ENCODE measurements at places on chromosomes 11 and 22. TPM values are rescaled to one million over a fixed set of nuclear protein-coding genes. Genes with fewer than 3 reads are reported as not detected.

Gene MUS81
- total RNA-seq: 66.3 TPM

GRCh38 chr11:65491614-65492386, 7.0 kb upstream of the MALAT1 start:
- H3K36me3 ChIP-seq: no peaks in the 10 kb centered on the region
- peak; percentile 93 for DNase-seq
- H3K27ac ChIP-seq: peak overlapping the region; percentile 100
- H3K27me3 ChIP-seq: no peaks in the 10 kb centered on the region
- H3K4me3 ChIP-seq: peak overlapping the region; percentile 50

- no peak overlapping the region for H3K27ac ChIP-seq
- no peaks in the 10 kb centered on the region for H3K4me1 ChIP-seq
- H3K4me3 ChIP-seq: no peak overlapping the region
- no peaks in the 10 kb centered on the region for H3K36me3 ChIP-seq
Measured at GRCh38 chr11:114617157-114618124, 21.9 kb upstream of the NXPE4 start.

DNA sequence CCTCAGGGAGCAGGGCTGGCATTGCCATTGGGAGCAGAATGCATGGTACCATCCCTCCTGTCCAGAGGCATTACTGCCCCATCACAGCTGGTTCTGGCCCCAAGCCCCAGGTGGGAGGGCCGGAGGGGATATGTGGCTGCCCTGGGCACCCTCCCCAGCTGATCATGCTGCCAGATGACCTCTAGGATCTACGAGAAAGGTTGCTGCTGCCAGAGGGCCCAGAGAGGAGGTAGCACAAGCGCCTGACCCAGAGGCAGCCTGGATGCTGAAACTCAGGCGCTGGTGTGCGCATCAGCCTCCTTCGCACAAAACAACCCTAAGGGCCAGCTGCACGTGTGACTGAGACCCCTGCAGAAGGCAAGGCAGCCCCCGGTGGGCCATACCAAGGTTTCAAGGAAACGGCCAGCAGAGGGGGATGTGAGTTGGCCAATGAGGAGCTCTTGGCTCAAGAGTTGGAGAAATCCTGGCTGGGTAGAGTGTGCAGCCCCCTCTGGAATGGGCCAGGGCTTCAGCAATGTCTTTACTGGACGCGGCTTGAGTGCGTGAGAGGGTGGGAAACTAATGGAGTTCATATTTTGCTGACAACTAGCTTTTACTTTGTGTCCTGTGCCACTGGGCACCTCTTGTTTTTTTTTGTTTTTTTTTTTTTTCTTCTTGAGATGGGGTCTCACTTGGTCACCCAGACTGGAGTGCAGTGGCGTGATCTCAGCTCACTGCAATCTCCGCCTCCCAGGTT, 88.3 kb upstream of the PARVA start:
- H3K27me3 ChIP-seq: no peaks in the 10 kb centered on the region
- H3K36me3 ChIP-seq: peaks cover 6% of the 10 kb centered on the region
- no peak overlapping the region for H3K4me3 ChIP-seq
- no peak for DNase-seq
- peak overlapping the region; percentile 100 for H3K27ac ChIP-seq

DNA sequence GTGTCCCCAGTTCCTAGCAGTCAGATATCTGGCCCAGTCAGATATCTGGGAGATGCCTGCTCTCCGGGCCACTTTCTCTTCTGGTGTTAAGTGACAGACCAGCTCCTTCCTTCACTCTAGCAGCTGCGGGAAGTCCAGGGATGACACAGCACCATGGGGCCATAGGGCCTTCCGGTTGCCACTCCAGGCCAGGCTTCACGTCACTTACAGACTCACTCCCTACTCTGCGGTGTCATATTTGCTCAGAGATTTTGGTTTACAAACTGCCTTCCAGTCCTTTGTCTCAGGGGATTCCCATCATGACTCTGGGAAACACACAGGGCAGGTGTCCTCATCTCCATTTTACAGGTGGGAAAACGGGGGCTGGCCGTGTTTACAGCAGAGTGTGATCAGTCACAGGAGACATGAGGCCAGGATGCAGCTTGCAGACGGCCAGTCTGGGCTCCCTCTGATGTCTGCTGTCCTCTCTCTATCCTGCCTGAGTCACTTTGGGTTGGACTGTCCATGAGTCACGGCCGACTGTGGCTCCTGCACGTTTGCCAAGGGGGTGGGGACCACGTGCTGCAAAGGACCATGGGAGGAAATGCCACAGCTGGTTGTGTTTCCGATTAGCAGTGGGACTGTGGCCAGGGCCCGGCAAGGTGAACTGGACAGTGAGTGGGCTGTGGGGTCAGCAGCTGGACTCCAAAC, 8.2 kb upstream of the TBC1D22A start:
- no peaks in the 10 kb centered on the region for H3K27me3 ChIP-seq
- H3K4me1 ChIP-seq: peaks cover 40% of the 10 kb centered on the region
- no peak for DNase-seq
- H3K4me3 ChIP-seq: peak overlapping the region; percentile 63
- H3K36me3 ChIP-seq: no peaks in the 10 kb centered on the region

DNA sequence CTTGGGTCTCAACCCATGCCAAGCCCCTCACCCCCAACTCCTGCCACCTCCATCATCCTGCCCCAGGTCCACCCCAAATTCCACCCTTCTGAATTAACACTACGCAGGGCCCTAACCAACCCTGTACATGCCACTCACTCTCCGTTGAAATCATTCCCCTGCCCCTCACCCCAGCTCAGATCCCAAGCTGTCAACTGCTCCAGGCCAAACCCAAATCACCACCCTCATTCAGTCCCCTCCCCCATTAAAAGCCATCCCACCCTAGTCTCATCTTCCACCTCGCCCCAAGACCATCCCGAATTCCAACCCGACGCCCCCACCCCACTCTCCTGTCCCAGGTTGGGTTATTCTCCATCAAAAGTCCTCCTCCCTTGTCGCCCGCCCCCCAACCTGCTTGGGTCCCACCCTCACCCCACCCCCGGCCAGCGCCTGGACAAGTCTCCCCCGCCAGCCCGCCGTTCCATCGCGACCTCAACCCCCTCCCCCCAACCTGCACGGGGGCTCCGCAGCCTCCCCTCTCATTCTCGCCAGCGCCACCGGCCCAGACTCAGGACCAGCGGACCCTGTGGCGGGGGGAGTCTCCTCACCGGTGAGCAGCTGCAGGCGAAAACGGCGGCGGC, 466 bp downstream of the FAM168A start:
- H3K36me3 ChIP-seq: no peaks in the 10 kb centered on the region
- no peaks in the 10 kb centered on the region for H3K27me3 ChIP-seq
- no peak for DNase-seq
- peak overlapping the region; percentile 93 for H3K4me3 ChIP-seq

DNA sequence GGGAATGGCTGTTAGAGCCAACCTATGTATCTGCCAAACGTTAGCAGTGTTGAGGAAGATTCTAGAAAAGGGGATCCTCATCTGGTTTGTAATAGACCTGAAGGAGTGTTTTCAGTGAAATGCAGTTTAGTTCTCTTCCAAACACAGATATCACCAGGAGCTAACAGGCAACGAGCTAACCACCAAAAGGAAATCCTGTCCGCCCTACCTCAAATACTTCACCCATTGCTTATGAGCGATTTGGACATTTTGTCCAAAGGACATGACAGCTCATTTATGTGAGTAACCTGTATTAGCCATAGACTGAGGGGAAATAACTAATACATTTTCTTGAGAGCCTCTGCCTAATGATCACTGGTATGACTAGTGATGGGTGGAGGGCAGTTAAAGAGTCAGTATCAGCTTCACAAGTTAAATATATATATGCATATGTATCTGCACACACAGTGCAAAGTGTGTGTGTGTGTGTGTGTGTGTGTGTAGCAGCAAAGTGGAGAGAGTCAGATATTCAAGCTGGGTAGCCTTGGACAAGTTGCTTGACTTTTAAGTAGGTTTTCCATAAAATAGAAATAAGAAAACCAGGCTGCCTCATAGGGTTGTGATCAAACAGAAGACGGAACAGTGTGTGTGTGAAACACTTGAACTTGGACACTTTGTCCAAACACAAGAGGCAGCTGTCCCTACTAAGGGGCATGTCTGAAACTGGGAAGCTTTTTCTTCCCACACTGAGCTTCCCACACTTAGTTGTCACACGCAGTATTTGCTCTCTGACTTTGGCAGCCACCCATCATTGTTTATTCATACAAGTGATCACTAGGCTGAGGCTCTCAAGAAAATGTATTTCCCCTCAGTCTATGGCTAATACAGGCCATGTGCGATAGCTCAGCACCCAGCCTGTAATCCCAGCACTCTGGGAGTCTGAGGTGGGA, 940 bp upstream of the C11orf91 start:
- DNase-seq: no peak
- H3K27ac ChIP-seq: peak overlapping the region; percentile 96
- no peaks in the 10 kb centered on the region for H3K27me3 ChIP-seq
- peaks cover 61% of the 10 kb centered on the region for H3K4me1 ChIP-seq
- H3K36me3 ChIP-seq: no peaks in the 10 kb centered on the region

GRCh38 chr11:34168642-34169420, 63.4 kb downstream of the NAT10 start:
- no peaks in the 10 kb centered on the region for H3K27me3 ChIP-seq
- peaks cover 4% of the 10 kb centered on the region for H3K36me3 ChIP-seq
- no peak overlapping the region for H3K4me3 ChIP-seq

Gene MSANTD2
- total RNA-seq: 10.6 TPM

DNA sequence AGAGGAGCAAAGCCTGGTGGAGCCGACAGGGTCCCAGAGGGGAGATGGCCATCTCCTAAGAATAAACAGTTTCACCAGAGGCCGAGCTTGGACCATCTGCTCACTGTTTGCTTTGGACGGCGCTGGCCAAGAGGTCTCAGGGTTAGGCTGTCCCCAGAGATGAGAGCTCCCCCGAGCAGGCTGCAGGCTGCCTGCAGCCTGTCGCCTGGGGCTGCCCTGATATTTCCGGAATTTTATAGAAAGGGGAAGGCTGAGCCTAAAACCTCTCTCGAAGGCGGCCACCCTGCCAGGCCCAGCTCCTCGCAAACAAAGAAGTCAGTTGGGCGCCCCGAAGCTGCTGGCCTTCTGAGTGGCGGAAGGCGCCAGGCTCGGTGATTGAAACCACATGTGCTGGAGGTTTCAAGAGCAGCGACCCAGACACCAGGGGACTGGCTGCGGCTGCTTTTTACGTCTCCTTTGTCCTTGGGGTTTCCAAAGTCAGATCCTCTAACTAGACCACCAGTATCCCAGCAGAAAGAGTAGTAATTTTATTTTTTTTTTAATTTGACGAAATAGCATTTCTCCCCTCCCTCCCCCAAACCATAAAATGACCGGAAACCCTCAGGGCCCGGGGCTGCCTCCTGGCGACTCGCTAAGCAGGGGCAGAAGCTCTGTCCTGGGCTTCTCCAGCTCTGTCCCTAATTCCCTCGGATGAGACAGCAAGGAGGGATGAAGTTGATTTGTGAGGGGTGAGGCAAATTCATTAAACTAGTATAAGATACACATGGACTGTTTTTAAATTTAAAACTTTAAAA, 57.4 kb downstream of the CLMP start:
- H3K27me3 ChIP-seq: peaks cover 2% of the 10 kb centered on the region
- peak; percentile 93 for DNase-seq
- no peaks in the 10 kb centered on the region for H3K36me3 ChIP-seq
- peak overlapping the region; percentile 65 for H3K4me3 ChIP-seq
- H3K27ac ChIP-seq: peak overlapping the region; percentile 97
- H3K4me1 ChIP-seq: peaks cover 22% of the 10 kb centered on the region

- peak overlapping the region; percentile 22 for H3K27ac ChIP-seq
- H3K4me3 ChIP-seq: no peak overlapping the region
- peaks cover 36% of the 10 kb centered on the region for H3K4me1 ChIP-seq
- no peak for DNase-seq
- no peaks in the 10 kb centered on the region for H3K27me3 ChIP-seq
Measured at GRCh38 chr11:96075532-96075959, 151.6 kb upstream of the MTMR2 start.

Gene SLC36A4
- 28.9 TPM for total RNA-seq

DNA sequence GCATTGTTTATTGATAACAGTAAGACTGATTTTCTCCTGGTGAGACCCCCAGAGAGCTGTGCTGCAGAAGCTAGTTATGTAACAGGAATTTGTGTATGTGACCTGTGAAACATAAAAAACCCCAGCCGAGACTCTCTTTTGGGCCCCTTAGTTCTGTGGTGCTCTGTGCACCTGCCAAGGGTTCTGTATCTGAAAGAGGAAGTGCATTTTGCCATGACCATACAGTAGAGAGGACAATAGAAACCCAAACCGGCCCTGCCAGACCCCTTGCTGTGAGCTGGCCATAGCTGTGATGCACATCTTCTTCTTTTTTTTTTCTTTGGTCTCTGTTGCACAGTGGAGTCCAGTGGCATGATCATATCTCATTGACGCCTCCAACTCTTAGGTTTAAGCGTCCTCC, 31.4 kb upstream of the APOL5 start:
- no peak for DNase-seq
- peaks cover 10% of the 10 kb centered on the region for H3K27me3 ChIP-seq
- H3K4me3 ChIP-seq: no peak overlapping the region
- no peaks in the 10 kb centered on the region for H3K36me3 ChIP-seq

Gene SCO2
- 5.4 TPM for total RNA-seq

GRCh38 chr11:35089666-35090065, 49.3 kb upstream of the CD44 start:
- no peaks in the 10 kb centered on the region for H3K27me3 ChIP-seq
- H3K27ac ChIP-seq: no peak overlapping the region
- DNase-seq: no peak
- no peak overlapping the region for H3K4me3 ChIP-seq

DNA sequence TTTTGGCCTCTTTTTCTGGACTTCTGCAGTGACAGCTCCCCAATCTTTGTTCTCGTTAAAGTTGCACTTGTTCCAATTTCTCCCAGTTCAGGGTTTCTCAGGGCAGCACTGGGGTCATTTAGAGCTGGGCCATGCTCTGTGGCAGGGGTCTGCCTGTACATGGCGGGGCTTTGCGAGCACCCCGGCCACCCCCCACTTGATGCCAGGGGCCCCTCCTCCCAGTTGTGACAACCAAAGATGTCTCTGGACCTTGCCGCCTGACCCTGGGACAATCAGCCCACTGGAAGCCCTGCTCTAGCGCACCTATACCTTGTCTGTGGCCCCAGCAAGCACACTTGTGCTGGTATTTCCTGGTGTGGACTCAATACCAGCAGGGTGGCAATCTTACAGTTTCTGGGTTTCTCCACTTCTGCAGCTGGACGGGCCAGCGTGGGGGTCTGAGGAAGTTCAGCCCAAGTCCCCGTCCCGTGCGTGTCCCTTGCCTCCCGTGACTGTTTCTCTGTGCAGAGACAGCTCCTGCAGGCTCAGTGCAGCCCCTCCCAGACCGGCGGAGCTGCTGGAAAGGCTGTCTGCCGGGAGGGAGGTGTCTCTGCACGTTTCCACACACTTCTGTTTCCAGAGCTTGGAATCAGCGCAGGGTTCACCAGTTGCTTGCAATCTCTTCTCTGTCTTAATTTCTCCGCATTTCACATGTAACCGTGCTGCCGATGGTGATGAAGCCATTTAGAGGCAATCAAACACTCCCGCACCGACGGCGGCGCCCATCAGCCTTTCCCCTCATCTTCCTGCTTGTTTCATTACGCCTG, 1328.9 kb downstream of the BRD1 start:
- no peak overlapping the region for H3K27ac ChIP-seq
- no peaks in the 10 kb centered on the region for H3K4me1 ChIP-seq
- H3K4me3 ChIP-seq: no peak overlapping the region
- no peaks in the 10 kb centered on the region for H3K36me3 ChIP-seq
- no peaks in the 10 kb centered on the region for H3K27me3 ChIP-seq

Gene PARVB
- total RNA-seq: 21.2 TPM

GRCh38 chr11:119615003-119615881, 113.8 kb downstream of the NECTIN1 start:
- peaks cover 17% of the 10 kb centered on the region for H3K4me1 ChIP-seq
- no peak for DNase-seq
- H3K4me3 ChIP-seq: no peak overlapping the region
- H3K27me3 ChIP-seq: peaks cover 4% of the 10 kb centered on the region
- H3K27ac ChIP-seq: peak overlapping the region; percentile 82

- peak overlapping the region; percentile 24 for H3K27ac ChIP-seq
- no peak for DNase-seq
- H3K4me3 ChIP-seq: no peak overlapping the region
- peaks cover 6% of the 10 kb centered on the region for H3K4me1 ChIP-seq
Measured at GRCh38 chr22:24353121-24353520, 74.3 kb upstream of the ADORA2A start.

Measured in chondrocyte (in vitro differentiated cells).